ENCODE measurements at places on chromosomes 3 and 15. TPM values are rescaled to one million over a fixed set of nuclear protein-coding genes. Genes with fewer than 3 reads are reported as not detected.

- H3K36me3 ChIP-seq = no peaks in the 10 kb centered on the region
- DNase-seq = no peak
- no peaks in the 10 kb centered on the region for H3K4me1 ChIP-seq
- no peaks in the 10 kb centered on the region for H3K27me3 ChIP-seq
Measured at GRCh38 chr3:1456781-1457311, 364.0 kb downstream of the CNTN6 start.

DNA sequence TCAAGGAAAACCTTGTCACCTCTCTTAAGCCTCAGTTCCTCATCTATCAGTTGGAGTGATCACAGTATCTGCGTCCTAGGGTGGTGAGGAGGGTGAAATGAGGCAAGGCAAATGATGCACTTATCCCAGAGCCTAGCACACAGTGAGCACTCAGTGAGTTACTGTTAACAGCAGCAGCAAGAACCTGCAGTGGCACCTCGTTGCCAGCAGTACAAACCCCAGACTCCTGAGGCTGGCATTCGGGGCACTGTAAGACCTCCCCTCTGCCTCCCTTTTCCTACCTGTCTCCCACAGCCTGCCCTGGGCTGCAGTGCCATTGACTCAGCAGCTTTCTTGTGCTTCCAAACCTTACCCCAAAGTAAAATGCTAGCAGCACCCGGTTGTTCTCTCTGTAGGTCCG lies 82.9 kb upstream of the EIF1B start:
- H3K27me3 ChIP-seq = no peaks in the 10 kb centered on the region
- no peaks in the 10 kb centered on the region for H3K4me1 ChIP-seq
- H3K36me3 ChIP-seq = no peaks in the 10 kb centered on the region
- no peak for DNase-seq
- no peak overlapping the region for H3K4me3 ChIP-seq
- no peak overlapping the region for H3K27ac ChIP-seq

DNA sequence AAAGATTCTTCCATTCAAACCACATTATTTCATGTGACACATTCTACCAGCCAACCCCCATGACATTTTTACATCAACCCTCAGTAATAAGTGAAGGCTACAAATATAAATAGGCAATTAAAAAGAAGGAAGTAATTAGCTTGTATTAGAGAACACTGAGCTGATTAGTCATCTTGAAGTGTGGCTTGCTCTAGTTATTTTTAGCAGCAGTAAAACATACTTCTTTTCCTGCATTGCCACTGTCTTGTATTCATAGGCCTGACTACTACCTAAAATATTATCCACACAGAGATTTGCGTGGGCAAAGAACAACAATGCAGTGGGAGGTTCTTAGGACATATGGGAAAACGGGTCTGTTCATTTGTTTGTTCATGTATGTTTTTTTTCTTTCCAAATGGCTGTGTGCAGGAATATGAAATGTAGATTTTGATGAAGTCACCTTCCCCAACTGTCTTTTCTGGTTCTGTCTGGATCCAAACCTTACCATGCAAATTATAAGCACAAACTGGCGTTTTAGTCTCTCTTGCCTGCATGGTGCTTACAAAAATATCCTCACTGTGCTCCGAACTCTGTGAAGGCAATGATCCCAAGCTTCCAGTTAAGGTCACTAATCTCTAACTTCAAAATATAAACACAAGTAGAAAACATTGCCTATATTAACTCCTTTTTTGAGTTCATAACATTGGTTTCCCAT lies 31.5 kb upstream of the TM4SF4 start:
- H3K36me3 ChIP-seq = no peaks in the 10 kb centered on the region
- H3K27ac ChIP-seq = no peak overlapping the region
- DNase-seq = no peak
- no peaks in the 10 kb centered on the region for H3K4me1 ChIP-seq

GRCh38 chr3:38583688-38584087 lies 65.8 kb downstream of the SCN5A start:
- no peaks in the 10 kb centered on the region for H3K4me1 ChIP-seq
- no peaks in the 10 kb centered on the region for H3K36me3 ChIP-seq
- no peak overlapping the region for H3K27ac ChIP-seq

PLSCR2 gene
- not detected for total RNA-seq

DNA sequence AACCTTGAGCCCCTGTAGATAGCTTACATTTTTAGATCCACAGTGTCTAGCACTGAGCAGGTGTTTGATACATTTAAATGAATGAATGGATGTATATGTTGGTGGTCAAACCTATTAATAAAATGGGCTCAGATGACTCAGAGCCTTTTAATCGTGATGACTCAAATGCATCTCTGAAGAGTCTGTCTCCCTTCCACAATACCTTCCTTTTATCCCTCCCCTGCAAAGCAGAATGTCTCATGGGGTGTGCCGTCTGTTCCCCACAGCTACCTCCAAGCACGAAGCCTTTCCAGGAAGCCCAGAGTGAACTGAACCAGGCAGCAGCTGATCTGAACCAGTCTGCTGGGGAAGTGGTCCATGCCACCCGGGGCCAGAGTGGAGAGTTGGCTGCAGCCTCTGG lies 303.5 kb upstream of the TPM1 start:
- H3K27ac ChIP-seq = no peak overlapping the region
- no peak overlapping the region for H3K4me3 ChIP-seq
- H3K4me1 ChIP-seq = no peaks in the 10 kb centered on the region
- H3K27me3 ChIP-seq = no peaks in the 10 kb centered on the region

DNA sequence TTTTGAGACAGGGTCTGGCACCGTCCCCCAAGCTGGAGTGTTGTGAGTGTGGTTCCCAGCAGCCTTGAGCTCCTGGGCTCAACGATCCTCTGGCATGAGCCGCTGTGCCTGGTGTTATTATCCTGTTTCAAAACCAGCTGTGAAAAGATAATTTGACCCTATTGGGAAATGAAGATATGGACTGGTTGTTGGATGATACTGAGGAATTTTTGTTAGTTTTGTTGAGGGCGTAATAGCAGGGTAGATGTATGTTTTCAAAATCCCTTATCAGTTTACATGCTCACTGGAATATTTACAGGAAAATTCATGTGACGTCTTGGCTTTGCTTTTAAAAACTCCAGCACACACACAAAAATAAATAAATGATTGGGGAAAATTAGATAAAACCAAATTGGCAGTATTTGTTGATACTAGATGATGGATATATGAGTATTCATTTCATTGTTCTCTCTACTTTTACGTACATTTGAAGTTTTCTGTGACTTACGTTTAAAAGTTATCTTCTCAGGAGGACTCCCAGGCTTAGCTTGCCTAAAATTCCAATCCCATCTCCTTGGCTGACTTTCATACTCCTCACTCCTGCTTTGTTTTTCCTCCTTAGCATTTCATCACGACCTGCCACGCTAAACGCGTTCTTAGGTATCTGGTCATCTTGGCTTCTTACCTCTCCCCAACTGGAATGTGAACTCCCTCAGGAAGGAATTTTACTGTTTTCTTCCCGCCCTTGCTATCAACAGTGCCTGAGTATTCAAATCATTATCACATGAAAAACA lies 56.8 kb upstream of the TFRC start:
- DNase-seq = no peak
- H3K27ac ChIP-seq = peak overlapping the region; percentile 28
- no peaks in the 10 kb centered on the region for H3K4me1 ChIP-seq
- H3K27me3 ChIP-seq = no peaks in the 10 kb centered on the region
- no peaks in the 10 kb centered on the region for H3K36me3 ChIP-seq

IL5RA gene
- 0.73 TPM for total RNA-seq

DNA sequence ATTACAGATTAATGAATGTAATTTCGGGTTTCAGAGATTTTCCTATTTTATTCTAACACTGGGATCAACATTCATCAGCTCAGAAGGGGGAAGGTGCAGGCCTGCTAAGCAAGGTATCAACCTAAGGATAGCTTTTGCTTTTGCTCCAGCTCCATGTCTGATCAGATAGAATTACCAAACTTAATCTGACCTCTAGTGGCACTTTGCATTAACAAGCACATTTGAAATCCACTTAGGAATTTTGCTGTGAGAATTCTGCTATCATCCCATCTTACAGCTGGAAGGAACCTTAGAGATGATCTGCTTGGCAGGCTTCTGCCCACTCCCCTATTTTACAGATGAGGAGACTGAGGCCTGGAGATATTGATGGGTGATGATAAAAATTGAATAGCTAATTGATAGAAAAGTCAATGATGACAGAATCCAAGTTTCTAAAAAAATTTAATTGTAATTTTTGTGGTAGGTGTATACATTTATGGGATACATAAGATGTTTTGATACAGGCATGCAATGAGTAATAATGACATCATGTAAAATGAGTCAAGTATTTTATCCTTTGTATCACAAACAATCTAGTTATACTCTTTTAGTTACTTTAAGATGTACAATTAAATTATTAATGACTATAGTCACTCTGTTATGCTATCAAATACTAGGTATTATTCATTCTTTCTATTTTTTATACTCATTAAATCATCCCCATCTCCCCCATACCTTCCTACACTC lies 209.2 kb upstream of the ZPLD1 start:
- peak; percentile 41 for DNase-seq
- no peaks in the 10 kb centered on the region for H3K36me3 ChIP-seq
- H3K4me1 ChIP-seq = peaks cover 23% of the 10 kb centered on the region
- no peaks in the 10 kb centered on the region for H3K27me3 ChIP-seq
- no peak overlapping the region for H3K4me3 ChIP-seq

DNAH12 gene
- 0.13 TPM for total RNA-seq

DNA sequence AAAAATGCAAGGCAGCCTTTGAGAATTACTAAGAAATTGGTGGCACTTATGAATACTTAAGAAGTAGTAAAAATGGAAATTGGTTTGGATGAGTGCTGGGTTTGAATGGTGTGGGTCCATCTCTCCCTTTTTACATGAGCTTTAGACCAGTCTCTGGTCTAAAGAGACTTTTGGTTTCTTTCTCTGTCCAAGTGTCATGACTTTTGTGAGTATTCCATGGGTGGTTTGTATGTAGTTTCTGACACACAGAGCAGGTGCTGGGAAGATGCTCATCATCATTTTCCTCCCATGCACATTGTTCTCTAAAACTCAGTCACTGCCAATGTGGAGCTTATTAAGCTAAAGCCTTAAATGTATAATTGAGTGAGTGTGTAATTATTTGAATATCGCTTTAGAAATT lies 63.5 kb downstream of the KAT2B start:
- peaks cover 47% of the 10 kb centered on the region for H3K4me1 ChIP-seq
- no peaks in the 10 kb centered on the region for H3K27me3 ChIP-seq
- H3K4me3 ChIP-seq = no peak overlapping the region
- peak overlapping the region; percentile 64 for H3K27ac ChIP-seq
- H3K36me3 ChIP-seq = no peaks in the 10 kb centered on the region
- no peak for DNase-seq

GRCh38 chr15:89457086-89457485 lies 39.3 kb downstream of the RHCG start:
- H3K27me3 ChIP-seq = no peaks in the 10 kb centered on the region
- no peak for DNase-seq
- H3K36me3 ChIP-seq = no peaks in the 10 kb centered on the region
- H3K4me1 ChIP-seq = no peaks in the 10 kb centered on the region
- no peak overlapping the region for H3K4me3 ChIP-seq
- H3K27ac ChIP-seq = no peak overlapping the region

NUSAP1 gene
- 106 TPM for total RNA-seq

TMEM202 gene
- total RNA-seq = not detected

PIGBOS1 gene
- 11.9 TPM for total RNA-seq

ARL14 gene
- not detected for total RNA-seq

SGO1 gene
- total RNA-seq = 15.6 TPM

DNA sequence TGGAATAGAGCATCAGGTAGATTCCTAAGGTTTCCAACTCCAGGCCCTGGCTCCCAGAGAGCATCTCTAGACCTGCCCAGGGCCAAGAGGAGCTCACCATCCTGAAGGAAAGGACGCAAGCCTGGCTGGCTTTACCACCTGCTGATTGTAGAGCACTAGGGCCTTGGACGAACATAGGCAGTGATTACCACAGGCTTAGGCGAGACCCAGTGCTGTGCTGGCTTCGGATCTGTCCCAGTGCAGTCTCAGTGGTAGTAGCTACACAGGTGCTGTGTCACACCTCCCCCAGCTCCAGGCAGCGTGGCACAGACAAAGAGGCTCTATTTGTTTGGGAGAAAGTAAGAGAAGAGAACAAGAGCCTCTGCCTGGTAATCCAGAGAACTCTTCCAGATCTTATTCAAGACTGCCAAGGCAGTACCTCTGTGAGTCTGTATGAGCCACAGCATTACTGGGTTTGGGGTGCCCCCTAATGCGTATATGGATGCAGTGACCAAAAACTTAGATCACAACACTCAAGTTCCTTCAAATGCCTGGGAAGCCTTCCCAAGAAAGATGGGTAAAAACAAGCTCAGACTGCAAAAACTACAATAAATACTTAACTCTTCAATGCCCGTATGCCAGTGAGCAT lies 25.4 kb downstream of the ISG20 start:
- H3K27me3 ChIP-seq = no peaks in the 10 kb centered on the region
- peaks cover 26% of the 10 kb centered on the region for H3K4me1 ChIP-seq
- DNase-seq = peak; percentile 18
- no peak overlapping the region for H3K27ac ChIP-seq
- no peaks in the 10 kb centered on the region for H3K36me3 ChIP-seq

GRCh38 chr3:13025778-13026518 lies 47.3 kb downstream of the IQSEC1 start:
- no peaks in the 10 kb centered on the region for H3K36me3 ChIP-seq
- H3K4me1 ChIP-seq = no peaks in the 10 kb centered on the region
- DNase-seq = no peak
- no peak overlapping the region for H3K27ac ChIP-seq
- H3K27me3 ChIP-seq = no peaks in the 10 kb centered on the region
- no peak overlapping the region for H3K4me3 ChIP-seq

DNA sequence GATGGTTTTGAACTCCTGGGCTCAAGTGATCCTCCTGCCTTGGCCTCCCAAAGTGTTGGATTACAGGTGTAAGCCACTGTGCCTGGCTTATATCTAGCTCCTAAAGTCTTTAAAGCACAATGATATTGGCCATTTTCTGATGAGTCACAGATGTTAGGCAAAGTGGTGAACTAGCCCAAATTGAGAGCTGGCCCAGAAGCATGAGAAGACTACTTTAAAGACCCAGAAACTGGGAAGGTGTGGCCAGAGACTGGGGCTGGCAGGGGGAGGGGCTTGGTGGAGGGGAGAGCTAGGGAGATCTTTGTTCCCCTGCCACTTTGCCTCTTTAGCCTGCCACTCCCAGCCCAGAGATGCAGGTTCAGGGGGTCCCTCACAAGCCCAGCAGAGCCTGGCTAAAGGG lies 21.6 kb downstream of the CHRNA3 start:
- no peak overlapping the region for H3K4me3 ChIP-seq
- no peaks in the 10 kb centered on the region for H3K36me3 ChIP-seq
- no peaks in the 10 kb centered on the region for H3K4me1 ChIP-seq

- H3K4me1 ChIP-seq = no peaks in the 10 kb centered on the region
Measured at GRCh38 chr3:15512166-15512565, 9.3 kb downstream of the COLQ start.

- H3K27me3 ChIP-seq = no peaks in the 10 kb centered on the region
- no peak overlapping the region for H3K4me3 ChIP-seq
- DNase-seq = no peak
- no peaks in the 10 kb centered on the region for H3K36me3 ChIP-seq
- no peaks in the 10 kb centered on the region for H3K4me1 ChIP-seq
Measured at GRCh38 chr3:60707452-60708020, 543.7 kb downstream of the FHIT start.

GRCh38 chr3:78076379-78076778 lies 1036.5 kb downstream of the ROBO2 start:
- H3K27me3 ChIP-seq = no peaks in the 10 kb centered on the region
- no peak overlapping the region for H3K27ac ChIP-seq
- no peak overlapping the region for H3K4me3 ChIP-seq
- no peak for DNase-seq
- H3K36me3 ChIP-seq = no peaks in the 10 kb centered on the region
- no peaks in the 10 kb centered on the region for H3K4me1 ChIP-seq
